ENCODE measurements at places on chromosomes 2 and 18.
A peak's percentile ranks its signal among the peaks of the same experiment; 100 is the strongest.

- no peak for DNase-seq
These were observed 86.7 kb downstream of the LONRF2 start for GRCh38 chr2:100235581-100235980.

DNA sequence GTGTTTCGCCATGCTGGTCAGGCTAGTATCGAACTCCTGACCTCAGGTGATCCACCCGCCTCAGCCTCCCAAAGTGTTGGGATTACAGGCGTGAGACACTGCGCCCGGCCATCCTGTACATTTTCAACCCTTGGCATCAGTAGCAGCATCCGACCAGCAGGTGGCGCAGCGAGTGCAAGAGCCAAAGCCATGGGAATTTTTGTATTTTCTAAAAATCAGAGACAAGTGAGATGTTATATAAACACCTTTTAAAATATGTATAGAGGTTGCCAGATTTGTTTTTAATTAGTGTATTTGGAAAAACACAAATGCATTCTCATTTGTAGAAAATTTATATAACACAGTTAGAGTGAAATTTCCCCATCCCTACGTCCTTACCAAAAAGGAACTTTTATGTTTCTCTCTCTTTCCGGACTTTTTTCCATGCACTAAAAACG is 36.8 kb downstream of the MOGAT1 start:
- peak; percentile 77 for DNase-seq

GRCh38 chr18:7848054-7848412 is 280.9 kb downstream of the PTPRM start:
- no peak for DNase-seq

DNA sequence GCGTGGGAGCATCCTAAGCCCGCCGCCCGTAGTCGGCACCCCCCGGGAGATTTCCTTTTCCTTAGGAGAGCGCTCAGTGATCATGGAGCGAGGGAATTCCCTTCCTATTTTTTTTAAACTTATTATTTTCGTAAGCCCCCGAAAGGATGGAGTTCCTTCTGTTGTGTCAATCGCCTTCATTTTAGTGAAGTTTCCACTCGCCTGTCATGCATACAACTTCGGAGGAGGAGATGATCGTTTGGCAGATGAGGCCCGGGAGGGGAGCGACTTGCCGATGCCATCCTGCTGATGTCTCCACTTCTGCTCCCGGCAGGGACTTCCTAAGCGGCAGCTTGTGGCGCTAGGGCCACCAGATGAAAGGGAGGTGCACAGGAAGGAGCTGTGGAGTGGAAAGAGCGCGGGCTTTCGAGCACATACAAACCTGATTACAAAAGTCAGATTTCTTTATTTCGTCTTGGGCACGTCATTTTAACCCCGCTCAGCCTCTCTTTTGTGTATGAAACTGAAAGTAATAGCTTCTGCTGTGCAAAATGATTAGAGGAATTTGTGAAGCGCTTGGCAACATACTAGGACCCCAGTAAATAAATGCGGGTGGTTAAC is at the start of gene ADGRF3:
Gene ADGRF3 (minus strand): TSS at position 336 of the 600 bp plus-strand sequence. CDS start 555 bp downstream, outside the sequence.
- peak; percentile 82 for DNase-seq

DNA sequence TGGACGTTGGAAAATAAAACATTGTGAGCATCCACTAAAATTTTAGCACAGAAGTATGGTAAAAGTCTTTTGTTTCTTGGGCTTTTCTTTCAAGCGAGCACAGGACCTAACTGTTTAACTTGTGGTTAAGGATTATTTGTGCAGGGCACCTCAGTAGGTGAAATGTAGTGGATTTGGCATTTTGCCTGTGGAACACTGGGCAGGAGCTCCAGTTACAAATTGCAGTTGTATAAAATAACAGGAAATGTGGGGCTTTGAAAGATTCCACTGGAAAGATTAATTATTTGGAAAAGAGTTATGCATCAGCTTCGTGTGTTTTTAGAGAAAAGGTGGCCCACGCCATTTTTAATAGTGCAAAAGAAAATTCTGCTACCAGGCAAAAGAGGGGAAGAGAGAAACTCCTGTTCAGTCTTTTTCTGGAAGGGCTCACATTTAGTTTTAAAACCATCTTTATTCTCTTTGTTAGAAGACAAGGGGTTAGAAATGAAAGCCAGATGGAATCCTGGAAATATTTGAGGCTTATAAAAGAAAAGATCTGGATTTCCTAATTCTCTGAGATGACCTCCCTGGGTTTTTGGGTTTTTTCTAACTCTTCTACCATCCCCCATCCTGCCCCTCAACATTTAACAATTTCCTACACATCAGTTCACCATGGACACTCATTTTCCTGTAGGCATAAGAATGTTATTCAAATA is 144.3 kb upstream of the SERTAD2 start:
- DNase-seq = no peak

GRCh38 chr2:112879491-112880041 is 31.4 kb upstream of the IL37 start:
- DNase-seq = peak; percentile 49

- no peak for DNase-seq
These were observed 628 bp upstream of the PTPN2 start for GRCh38 chr18:12884406-12885323.

GRCh38 chr2:96873651-96874096 is 3.8 kb upstream of the SEMA4C start:
- peak; percentile 84 for DNase-seq

DNA sequence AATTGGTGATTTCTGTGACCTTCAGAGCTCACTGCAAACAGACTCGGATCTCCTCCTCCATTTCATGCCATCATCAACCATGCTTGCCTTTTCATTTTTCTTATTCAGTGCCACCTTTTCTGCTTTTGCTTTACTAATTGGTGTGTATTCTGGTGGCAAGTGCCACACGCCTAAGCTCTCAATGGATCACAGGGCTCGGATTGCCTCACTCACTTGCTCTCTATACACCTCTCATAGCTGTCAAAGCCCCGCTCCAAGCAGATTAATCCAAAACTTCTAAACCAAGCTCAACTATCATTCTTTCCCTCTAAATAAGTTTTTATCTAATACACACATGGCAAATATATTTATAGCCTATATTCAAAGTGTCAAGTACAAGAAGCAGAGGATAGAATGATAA is 86.4 kb downstream of the PLEKHM3 start:
- DNase-seq = no peak

DNA sequence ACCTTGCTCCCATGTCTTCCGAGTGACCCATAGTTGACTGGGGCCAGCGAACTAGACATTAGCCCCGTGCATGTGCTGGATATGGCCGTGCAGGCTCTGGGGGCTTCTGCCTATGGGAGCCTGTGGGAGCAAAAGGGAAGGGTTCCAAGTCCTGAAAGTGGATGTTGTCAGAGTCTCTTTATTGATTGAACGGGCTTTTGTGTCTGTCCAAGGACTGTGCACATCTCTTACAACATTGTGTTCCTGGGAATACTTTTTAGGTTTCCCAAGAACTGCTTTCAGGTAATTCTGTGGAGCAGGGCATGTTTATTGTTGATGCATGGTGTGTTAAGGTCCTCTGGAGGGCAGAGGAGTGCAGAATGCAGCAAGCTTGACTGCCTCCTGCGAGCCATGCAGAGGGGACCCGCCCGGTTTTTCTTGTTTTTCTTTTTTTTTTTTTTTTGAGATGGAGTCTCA is 5.0 kb downstream of the RNF144A start:
- no peak for DNase-seq

DNA sequence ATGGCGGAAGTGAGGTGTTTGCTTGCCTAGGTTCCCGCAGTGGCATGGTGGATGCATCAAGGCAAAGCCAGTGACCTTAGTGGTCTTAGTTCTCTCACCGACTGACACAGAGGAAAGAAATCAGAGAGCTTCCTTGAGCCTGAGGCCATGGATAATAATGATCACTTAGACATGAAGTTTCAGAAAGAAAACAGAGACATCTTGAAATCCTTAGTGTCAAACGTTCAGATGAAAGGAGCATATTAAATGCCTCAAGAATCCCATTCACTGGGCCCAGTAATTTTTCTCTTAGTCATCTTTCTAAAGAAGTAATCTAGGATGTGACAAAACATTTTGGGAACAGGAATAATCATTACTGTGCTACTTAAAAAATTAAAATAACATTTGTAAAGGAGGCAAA is 35.2 kb downstream of the COPS8 start:
- DNase-seq = no peak

GRCh38 chr2:158716121-158716791 is 78.9 kb upstream of the DAPL1 start:
- DNase-seq = peak; percentile 23

GRCh38 chr2:47321411-47322031 is 81.4 kb upstream of the MSH2 start:
- DNase-seq = no peak

DNA sequence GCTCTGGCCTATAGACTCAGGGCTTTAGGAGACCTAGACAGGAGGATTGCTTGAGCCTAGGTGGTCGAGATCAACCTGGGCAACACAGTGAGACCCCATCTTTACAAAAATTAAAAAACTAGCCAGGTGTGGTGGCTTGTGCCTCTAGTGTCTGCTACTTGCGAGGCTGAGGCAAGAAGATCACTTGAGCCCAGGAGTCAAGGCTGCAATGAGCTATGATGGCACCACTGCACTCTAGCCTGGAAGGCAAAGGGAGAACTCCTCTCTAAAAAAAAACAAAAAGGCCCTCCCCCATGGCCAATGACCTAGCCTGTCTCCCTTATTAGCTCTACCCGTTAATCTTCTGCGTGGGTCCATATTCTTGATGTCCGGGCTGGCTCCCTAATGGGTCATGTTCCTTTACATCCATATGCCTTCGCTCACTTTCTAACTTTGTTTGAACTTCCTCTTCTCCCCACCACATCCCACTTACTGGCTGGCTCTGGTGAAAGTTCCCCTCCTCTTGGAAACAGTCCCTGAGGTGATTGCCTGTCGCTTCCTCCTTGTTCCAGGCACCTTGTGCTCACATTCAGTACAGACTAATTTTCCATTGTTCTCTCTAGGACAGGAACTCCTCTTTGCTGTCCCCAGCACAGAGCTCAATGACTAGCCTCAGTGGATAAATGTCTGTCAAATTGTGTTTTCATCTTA is 103.0 kb downstream of the AFF3 start:
- peak; percentile 47 for DNase-seq

DNA sequence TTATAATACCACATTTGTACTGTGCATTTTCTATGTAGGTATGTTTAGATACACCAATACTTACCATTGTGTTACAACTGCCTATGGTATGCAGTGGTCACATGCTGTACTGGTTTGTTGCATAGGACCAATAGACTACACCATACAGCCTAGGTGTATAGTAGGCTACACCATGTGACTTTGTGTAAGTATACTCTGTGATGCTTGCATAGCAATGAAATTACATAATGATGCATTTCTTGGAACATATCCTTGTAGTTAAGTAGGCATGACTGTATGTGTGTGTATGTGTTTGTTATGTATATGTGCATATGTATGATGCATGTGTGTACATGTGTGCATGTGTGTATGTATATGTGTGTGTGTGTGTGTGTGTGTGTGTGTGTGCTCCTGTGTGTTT is 157.6 kb downstream of the TDRD15 start:
- DNase-seq = no peak

GRCh38 chr2:45237128-45237527 is 227.9 kb upstream of the SIX2 start:
- DNase-seq = no peak
